Inflammatory macrophage treated with lipopolysaccharide for 1 hour (primary cell): ENCODE measurements at places on chromosomes 13 and 19.
A peak's percentile ranks its signal among the peaks of the same experiment; 100 is the strongest.

GRCh38 chr13:113637262-113638160, 20.5 kb downstream of the ATP4B start:
- DNase-seq = no peak

DNA sequence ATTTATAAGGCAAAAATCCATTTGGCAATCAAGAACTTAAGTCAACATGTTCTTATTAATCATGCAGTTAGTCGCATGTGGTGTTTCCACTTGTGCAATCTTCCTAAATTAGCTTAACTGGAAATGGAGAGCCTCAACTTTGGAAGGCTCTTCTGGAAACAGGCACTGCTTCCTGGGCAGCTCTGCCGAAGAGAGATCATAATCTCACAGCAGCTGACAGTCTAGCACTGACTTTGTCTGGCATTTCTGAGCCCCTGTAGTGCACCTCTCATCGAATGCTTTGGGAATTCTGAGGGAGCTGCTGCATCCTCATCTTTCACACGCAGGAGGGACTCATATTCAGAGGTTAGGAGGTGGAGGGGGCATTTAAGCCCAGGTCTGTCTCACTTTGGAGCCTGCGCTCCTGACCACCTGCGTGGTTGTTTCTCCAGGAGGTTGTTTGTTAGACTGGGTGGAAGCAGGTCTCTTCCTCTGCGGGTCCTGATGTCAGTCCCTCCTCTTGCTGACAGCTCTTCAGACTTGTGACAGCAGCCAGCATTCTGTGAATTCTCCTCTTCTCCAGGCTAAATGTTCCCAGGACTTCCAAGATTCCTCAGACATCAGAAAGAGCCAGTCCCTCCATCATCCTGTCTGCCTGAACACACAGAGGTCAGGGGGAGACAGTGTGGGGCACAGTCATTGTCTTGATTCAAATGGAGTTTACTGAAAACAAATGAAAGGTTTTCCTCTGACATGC, 100.4 kb upstream of the GJB6 start:
- no peak for DNase-seq

GRCh38 chr19:5282901-5283300, 57.7 kb downstream of the PTPRS start:
- DNase-seq = no peak

DNA sequence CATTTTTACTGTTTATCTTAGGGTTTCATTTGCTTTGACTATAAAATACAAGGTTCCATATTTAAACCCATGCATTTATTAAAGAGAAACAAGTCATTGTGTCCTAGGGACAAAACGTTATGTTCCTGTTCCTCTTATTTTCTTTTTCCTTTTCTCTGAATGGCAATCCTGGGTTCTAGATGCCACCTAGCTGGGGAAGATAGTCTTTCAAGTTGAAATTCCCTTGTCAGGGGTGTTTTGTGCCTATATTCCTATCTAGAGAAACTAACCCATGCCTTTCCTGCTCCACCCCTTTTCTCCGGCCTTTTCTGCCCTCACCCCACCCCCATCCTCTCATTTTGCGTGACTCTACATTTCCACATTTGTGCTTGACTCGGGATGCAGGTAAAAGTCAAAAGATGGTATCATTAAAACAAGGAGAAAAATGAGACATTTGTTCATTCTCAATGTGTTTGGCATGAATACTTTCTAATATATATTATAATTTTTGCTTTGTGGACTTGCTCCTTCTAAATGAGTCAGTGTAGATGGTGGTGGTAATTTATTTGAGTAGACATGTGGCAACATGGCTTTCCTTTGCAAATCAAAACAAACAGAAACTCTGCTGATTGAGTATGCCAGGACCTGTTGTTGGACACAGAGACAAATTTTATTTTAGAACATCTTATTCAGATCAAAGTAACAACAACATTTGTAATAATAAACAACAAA, 26.8 kb upstream of the STARD13 start:
- DNase-seq = no peak

GRCh38 chr13:75480671-75481175, 1.2 kb downstream of the TBC1D4 start:
- DNase-seq = no peak

GRCh38 chr19:18844806-18845329, 13.1 kb downstream of the UPF1 start:
- DNase-seq = no peak

- DNase-seq = no peak
These were observed 36.5 kb upstream of the HMGB1 start for GRCh38 chr13:30502237-30502636.

DNA sequence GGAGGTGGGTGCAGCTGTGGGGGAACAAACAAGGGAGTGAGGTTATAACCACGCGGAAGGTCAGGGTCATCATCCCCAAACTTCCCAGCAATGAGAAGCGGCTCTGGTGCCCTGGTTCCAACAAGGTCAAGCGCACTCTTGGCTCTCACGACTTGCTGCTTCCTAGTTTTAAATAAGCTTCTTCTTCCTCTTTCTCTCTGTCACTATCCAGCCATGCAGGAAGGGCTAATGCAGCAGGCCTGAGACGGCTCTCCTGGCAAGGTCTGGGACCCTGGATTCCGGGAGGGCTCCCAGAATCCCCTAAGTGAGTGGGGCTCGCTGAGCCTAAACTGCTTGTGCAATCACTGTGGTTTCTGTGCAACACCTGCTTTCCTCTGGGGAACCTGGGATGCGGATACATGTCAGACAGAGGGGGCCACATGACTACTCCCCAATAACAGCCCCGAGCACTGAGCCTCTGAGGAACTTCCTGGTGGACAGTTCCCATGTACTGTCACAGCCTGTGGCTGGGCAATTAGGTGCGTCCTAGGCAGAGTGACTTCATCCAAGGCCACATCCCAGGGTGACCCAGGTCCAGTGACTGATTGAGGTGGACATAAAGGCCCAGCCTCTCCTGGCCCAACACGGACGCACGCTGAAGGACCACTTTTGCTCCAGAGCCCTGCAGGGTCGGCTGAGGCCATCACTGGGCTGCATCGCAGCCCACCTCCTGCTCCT, 24.2 kb downstream of the VRK3 start:
- no peak for DNase-seq

DNA sequence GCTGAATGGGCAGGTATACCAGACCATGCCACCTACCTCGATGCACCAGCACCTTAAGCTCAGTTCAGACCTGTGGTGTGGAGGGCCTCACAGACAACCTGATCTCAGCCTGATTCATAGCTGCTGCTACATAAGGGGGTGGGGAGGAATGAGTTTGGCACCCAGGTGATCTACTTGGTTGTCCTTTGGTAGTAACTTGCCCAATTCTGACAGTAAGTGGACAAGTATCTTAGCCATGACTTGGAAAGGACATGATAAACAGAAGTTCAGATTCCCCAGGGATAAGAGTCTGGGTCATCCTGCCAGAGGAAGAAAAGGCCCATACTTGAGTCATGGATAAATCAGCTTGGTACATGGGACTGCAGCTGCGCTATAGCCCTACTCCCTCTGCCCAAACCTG, 28.4 kb upstream of the SOHLH2 start:
- no peak for DNase-seq

GRCh38 chr19:49157445-49158224, at the start of gene TRPM4:
TSS of gene TRPM4 (plus strand) at chr19:49157792. CDS start at chr19:49157867, 75 bp downstream.
- peak; percentile 65 for DNase-seq

DNA sequence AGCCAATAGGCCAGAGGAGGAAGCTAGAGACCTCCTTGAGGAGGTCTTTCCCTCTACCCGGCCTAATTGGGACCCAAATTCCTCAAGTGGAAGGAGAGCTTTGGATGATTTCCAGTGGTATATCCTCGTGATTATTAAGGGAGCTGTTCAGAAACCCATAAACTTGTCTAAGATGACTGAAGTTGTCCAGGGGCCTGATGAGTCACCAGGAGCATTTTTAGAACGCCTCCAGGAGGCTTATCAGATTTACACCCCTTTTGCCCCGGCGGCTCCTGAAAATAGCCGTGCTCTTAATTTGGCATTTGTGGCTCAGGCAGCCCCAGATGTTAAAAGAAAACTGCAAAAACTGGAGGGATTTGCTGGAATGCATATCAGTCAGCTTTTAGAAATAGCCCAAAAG, 198.1 kb downstream of the ZNF486 start:
- DNase-seq = no peak

- DNase-seq = no peak
These were observed 4.6 kb upstream of the PEAK3 start for GRCh38 chr19:2286402-2287140.

DNA sequence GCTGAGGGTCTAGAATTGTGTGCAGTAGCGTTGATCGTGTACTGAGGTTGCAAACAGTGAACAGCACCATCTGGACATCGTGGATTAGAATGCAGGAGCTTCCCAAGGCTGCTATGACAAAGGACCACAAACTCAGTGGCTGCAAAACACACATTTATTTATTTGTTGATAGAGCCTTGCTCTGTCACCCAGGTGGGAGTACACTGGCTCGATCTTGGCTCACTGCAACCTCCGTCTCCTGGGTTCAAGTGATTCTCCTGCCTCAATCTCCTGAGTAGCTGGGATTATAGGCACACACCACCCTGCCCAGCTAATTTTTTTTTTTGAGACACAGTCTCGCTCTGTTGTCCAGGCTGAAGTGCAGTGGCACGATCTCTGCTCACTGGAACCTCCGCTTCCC, 2.3 kb upstream of the UHRF1 start:
- DNase-seq = no peak

DNA sequence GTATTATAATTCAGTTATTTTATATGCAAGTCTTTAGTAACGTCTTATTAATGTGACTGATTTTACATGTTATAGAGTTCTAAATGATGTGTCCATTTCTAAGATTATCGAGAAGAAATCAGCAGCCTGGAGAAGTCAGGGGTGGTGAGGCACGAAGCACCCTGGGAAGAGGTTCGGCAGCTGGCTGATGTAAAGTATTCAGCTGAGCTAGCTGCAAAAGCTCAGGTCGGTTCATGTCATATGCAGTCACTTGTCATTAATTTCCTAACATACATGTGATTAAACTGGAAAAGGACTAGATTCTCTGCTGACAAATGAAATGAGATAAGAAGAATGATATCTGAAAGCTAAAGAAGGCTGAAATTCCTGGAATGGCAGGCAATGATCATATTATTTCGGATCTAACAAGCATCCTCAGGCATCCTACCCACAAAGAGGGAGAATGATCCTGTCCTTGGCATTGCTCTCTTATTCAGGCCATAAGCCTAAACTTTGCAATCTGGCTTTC, 383.0 kb upstream of the SLITRK1 start:
- no peak for DNase-seq

- no peak for DNase-seq
These were observed 43.8 kb downstream of the CCDC122 start for GRCh38 chr13:43835701-43836100.

- DNase-seq = no peak
These were observed 14.5 kb downstream of the NKPD1 start for GRCh38 chr19:45146251-45146650.

- no peak for DNase-seq
These were observed 7.4 kb downstream of the SIGLEC8 start for GRCh38 chr19:51450730-51451307.

DNA sequence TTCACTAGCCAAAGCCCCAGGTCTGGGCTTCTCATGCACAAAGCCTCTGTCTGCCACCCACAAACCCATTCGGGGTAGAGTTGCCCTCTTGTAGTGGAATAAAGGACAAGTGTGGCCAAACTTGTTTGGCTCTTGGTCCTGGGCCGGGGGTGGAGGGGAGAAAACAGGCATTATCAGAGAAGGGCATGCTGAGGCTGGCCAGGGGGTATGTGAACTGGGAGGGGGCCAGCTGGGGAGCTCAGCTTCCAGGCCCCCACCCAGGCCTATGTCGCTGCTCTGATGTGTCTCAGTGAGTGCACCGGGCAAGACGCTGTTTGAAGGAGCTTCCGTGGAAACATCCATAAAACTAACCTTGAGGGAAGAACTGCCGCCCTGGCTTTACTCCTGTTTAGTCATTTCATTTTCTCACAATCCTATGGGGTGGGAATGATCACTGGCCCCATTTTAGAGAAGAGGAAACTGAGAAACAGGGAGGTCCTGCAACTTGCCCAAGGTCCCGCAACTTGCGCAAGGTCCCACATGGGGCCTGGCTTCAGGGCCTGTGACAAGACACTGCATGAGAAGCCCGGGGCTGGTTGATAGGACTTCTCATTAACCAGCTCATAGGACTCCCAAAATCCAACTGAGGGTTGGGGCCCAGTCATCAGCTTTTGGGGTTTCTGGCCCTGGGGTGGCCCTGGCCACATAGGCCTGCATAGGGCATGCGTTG, 30.8 kb downstream of the CCNE1 start:
- DNase-seq = peak; percentile 61

- peak; percentile 7 for DNase-seq
These were observed 203.6 kb downstream of the DCLK1 start for GRCh38 chr13:35927567-35928021.

DNA sequence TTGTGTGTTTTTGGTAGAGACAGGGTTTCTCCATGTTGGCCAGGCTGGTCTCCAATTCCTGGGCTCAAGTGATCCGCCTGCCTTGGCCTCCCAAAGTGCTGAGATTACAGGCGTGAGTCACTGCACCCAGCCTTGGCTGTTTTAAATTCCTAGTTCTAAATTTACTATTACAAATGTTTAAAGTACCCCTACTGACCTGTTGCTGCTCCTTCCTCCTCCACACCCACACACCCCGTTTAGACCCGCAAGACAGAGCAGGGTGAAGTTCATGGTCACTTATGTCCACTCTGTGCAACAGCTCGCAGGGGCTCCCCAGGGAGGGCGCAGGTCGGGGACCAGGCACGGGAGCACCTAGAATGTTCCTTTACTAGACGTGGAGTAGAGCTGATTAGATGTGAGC, 28.7 kb downstream of the TMEM161A start:
- DNase-seq = no peak

- peak; percentile 29 for DNase-seq
These were observed 2.7 kb downstream of the ARGLU1 start for GRCh38 chr13:106565127-106565775.

DNA sequence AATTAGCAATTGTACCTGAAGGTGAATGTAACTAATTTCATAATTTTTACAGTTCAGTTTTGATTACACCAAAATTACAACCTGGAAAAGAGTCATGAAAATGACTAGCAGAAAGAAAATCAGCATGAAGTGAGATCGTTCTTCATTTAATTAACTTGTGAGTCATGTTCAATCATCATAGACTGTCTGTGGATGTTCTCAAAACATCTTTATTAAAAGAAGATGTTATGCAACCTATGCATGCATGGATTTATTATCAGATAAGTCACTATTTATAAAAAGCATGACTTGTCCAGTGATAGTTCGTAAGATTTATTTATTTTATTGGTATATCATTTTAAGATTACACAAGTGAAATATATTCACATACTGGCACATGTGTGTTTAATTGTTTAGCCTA, 245.9 kb downstream of the ITGBL1 start:
- no peak for DNase-seq

- no peak for DNase-seq
These were observed 2.1 kb downstream of the RNF225 start for GRCh38 chr19:58397533-58398037.

DNA sequence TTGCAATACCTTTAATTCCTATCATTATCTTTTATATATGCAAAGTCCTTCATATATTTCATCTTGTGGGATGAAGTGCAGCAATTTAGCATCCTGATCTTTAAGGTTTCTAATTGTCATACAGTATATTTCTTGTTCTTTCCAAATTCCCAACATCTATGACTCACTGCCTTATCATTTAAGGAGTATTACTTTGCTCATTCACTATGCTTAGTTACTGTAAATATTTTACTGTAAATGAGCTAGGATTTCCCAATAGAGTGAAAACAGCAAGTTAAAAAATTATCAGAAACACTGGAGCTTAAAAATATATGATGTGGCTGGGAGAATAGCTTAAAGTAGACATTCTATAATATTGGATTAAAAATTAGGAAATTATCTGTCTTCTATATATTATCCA, 69.9 kb downstream of the SLITRK6 start:
- DNase-seq = no peak
